ENCODE measurements at places on chromosomes 1 and 21.
A peak's percentile ranks its signal among the peaks of the same experiment; 100 is the strongest.

DNA sequence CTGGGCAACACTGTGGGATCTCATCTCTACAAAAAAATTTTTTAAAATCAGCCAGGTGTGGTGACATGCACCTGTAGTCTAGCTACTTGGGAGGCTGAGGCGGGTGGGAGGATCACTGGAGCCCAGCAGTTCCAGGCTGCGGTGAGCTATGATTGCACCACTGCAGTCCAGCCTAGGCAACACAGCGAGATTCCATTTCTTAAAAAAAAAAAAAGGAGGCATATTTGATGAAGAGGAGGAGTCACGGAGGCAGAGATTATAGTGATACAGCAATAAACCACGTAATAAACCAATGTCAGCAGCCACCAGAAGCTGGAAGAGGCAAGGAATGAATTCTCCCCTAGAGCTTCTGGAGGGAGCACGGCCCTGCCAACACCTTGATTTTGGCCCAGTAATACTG, 4.0 kb downstream of the LIX1L start:
- no peak for DNase-seq
- H3K36me3 ChIP-seq, result no peaks in the 10 kb centered on the region
- no peak overlapping the region for H3K4me3 ChIP-seq
- peaks cover 26% of the 10 kb centered on the region for H3K4me1 ChIP-seq

GRCh38 chr1:95409276-95409675, 175.3 kb downstream of the RWDD3 start:
- H3K27ac ChIP-seq, result no peak overlapping the region
- no peak overlapping the region for H3K4me3 ChIP-seq
- H3K36me3 ChIP-seq, result no peaks in the 10 kb centered on the region
- no peaks in the 10 kb centered on the region for H3K4me1 ChIP-seq
- no peaks in the 10 kb centered on the region for H3K27me3 ChIP-seq

DNA sequence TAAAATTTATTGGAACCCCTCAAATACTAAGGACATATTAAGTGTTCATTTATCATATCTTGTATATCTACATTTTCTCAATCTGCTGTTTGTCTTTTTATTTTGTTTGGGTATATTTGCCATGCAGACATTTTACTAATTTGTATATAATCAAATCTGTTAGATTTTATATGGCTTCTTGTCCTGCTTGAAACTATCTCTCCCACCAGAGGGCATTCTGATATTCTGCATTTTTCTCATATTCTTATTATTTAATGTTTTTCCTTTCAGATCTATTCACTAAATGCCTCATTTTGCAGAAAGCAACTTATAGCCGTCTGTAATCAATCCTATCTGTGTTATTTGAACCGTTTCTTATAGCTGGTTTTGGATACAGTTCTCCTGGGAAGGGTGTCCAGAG, 745.5 kb downstream of the LRRIQ3 start:
- H3K4me1 ChIP-seq, result no peaks in the 10 kb centered on the region
- H3K36me3 ChIP-seq, result no peaks in the 10 kb centered on the region
- no peak for DNase-seq
- H3K27ac ChIP-seq, result no peak overlapping the region

DNA sequence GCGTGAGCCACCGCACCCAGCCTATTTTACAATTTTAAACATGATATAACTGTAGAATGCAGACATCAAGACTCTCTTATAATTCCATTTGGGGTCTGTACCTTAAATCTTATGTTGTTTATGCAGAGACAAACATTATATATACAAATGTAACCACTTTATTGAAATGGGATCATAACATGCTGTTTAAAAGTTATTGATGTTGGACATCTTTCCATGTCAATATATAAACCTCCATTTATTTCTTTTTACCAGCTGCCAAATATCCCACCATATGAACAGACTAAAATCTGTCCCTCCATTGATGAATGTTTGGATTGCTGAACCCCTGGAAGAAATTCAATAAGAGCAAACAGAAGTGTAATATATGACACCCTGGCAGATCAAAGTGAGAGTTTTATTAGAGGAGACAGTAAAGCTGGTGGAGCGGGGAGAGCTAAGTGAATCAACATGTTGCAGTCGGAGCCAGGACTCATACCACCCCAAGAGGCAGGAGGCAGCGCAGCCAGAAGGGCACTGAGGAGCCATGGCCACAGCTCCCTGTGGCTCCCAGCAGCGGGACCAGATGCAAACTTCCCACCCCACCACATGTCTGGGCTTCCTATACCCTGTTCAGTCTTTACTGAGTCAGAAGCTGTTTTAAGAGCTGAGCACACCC, 4.7 kb upstream of the PCSK9 start:
- H3K27ac ChIP-seq, result no peak overlapping the region
- no peak for DNase-seq
- no peak overlapping the region for H3K4me3 ChIP-seq
- no peaks in the 10 kb centered on the region for H3K36me3 ChIP-seq
- H3K4me1 ChIP-seq, result no peaks in the 10 kb centered on the region

- H3K27ac ChIP-seq, result no peak overlapping the region
- no peak overlapping the region for H3K4me3 ChIP-seq
- H3K27me3 ChIP-seq, result no peaks in the 10 kb centered on the region
Measured at GRCh38 chr1:113211467-113211866, 138.5 kb downstream of the LRIG2 start.

DNA sequence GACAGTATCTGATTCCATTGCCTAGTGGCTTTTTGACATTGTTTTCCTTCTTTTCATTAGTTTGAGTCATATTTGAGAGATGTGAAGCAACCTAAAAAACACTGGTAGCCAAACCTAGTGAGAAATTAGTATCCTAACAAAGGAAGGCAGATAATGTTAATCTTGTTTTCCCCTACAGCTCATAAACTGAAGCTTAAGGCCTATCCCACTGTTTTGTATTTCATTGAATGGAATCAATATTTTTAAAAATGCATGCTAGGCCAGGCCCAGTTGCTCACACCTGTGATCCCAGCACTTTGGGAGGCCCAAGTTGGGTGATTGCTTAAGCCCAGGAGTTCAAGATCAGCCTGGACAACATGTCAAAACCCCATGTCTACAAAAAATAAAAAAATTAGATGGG, 1.2 kb downstream of the CR1L start:
- DNase-seq, result no peak
- no peaks in the 10 kb centered on the region for H3K4me1 ChIP-seq
- no peak overlapping the region for H3K27ac ChIP-seq
- peaks cover 8% of the 10 kb centered on the region for H3K27me3 ChIP-seq
- no peaks in the 10 kb centered on the region for H3K36me3 ChIP-seq

GRCh38 chr1:210822932-210823331, 311.0 kb downstream of the KCNH1 start:
- H3K4me3 ChIP-seq, result no peak overlapping the region
- H3K36me3 ChIP-seq, result no peaks in the 10 kb centered on the region
- no peak overlapping the region for H3K27ac ChIP-seq
- H3K27me3 ChIP-seq, result no peaks in the 10 kb centered on the region
- DNase-seq, result no peak

- H3K4me3 ChIP-seq, result no peak overlapping the region
- H3K27me3 ChIP-seq, result no peaks in the 10 kb centered on the region
- H3K36me3 ChIP-seq, result no peaks in the 10 kb centered on the region
- H3K27ac ChIP-seq, result no peak overlapping the region
Measured at GRCh38 chr1:203499643-203500278, 5.8 kb downstream of the OPTC start.

- no peak overlapping the region for H3K27ac ChIP-seq
- DNase-seq, result no peak
- H3K4me3 ChIP-seq, result no peak overlapping the region
- H3K27me3 ChIP-seq, result no peaks in the 10 kb centered on the region
- no peaks in the 10 kb centered on the region for H3K36me3 ChIP-seq
- no peaks in the 10 kb centered on the region for H3K4me1 ChIP-seq
Measured at GRCh38 chr1:17874231-17874630, 119.1 kb downstream of the ACTL8 start.

DNA sequence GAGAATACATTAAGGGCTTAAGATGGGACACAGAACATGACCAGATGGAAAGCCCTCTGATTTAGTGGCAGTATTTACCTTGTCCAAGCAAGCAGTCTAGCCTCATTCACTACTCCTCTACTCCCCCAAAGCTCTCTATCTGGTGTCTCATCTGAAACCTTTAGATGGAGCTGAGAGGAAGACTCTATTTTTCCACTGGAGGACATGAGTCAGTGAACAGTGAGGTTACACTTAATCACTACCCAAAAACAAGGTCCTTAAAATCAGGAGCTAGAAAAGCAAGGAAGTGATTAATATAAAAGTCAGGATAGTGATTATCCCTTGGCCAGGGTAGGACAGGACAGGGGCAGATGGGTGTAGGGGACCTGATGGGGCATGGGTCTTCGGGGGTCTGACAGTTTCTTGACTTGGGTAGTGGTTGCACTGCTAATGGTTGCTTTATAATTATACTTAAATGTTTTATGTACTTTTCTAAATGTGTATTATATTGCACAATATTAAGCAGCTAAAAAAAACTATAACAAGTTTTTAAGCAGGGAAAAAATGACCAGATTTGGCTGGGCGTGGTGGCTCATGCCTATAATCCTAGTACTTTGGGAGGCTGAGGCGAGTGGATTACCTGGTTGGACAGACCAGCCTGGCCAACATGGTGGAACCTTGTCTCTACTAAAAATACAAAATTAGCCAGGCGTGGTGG, 3.0 kb downstream of the PTPN22 start:
- no peaks in the 10 kb centered on the region for H3K36me3 ChIP-seq
- peaks cover 29% of the 10 kb centered on the region for H3K4me1 ChIP-seq
- no peaks in the 10 kb centered on the region for H3K27me3 ChIP-seq
- no peak overlapping the region for H3K4me3 ChIP-seq
- no peak for DNase-seq

DNA sequence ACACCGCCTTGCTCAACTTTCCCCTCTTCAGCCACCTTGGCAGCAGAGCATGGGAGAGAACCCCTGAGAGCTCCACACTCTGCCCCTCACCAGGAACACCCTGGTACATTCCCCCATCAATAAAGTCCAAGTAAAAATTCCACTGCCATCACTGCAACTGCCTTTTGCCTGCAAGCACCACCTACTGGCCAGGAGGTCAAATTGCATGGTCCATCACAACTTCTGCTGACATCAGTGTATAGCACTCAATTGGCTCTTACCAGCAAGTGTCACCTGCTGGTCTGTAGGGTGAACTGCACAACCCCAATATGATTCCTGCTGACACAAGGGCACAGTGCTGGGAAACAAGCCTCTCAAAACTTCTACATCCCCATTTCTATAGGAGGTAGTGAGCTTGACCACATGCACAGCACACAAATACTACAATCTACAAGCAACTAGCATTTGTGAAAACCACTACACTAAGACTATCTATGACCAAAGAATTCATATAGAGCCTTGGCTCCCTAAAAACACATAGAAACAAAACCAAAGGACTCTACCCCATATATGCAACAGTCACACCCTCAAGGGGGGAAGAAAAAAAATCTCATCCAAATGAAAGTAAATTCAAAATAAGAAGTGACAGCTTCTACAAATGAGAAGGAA, 69.2 kb downstream of the FASLG start:
- no peak overlapping the region for H3K27ac ChIP-seq
- H3K4me1 ChIP-seq, result no peaks in the 10 kb centered on the region
- peak; percentile 40 for DNase-seq
- H3K27me3 ChIP-seq, result no peaks in the 10 kb centered on the region
- no peak overlapping the region for H3K4me3 ChIP-seq

GRCh38 chr21:29827236-29827635, 112.6 kb downstream of the GRIK1 start:
- H3K4me3 ChIP-seq, result no peak overlapping the region
- H3K27me3 ChIP-seq, result no peaks in the 10 kb centered on the region
- no peak overlapping the region for H3K27ac ChIP-seq
- DNase-seq, result no peak
- H3K4me1 ChIP-seq, result no peaks in the 10 kb centered on the region

- DNase-seq, result no peak
- H3K4me3 ChIP-seq, result no peak overlapping the region
- no peak overlapping the region for H3K27ac ChIP-seq
- no peaks in the 10 kb centered on the region for H3K27me3 ChIP-seq
Measured at GRCh38 chr1:203743091-203743571, 21.9 kb upstream of the LAX1 start.

DNA sequence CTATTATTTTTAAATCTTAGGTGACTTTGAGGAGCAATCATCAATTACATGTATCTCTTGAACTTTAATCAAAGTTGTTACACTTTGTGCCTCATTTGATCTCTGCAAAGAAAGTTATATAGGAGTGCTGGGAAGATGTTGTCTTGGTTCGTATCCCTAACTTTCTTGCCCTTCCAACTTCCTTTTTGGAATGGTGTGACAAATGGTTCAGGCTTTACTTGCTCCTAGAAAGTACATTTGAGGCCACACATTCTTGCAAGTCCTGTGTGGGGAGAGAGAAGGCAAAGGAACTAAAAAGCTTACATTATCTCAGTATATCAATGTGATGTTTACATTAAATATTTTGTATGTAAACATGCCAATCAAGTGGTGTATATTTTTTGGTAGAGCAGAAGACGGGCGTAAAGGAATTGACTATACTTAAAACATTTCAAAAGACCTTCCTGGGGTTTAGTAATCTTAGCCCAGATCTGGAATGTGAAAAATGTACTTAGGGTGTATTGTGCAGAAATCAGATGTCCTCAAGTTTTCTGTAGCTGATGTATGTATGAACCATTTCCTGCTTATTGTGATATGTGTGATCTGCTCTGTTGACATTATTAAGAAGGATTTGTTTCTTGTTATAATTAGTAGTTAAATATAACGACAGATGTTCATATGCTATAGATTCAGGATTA, 59.2 kb downstream of the USP25 start:
- H3K4me3 ChIP-seq, result no peak overlapping the region
- no peaks in the 10 kb centered on the region for H3K36me3 ChIP-seq
- no peaks in the 10 kb centered on the region for H3K27me3 ChIP-seq
- DNase-seq, result no peak
- no peak overlapping the region for H3K27ac ChIP-seq

Data from effector memory CD4-positive, alpha-beta T cell (primary cell).